ENCODE measurements at places on chromosomes 7 and 10.

DNA sequence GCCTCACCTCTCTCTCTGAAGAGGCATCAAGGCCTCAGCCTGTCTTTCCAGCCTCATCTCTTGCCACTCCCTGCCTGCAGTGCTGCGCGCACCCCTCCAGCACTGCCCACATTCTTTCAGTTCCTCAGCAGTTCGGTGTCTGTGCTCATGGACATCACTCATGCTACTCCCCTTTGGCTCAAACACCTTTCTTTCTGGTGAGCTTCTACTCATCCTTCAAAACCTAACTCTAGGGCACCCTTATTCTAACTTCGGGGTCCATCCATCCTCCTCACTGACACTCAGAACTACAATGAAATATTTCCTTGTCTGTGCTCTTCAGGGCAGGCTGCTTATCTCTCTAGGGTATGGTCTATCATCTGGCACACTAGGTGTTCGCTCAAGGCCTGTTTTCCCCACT, 169.9 kb upstream of the BMPER start:
- no peak for DNase-seq

DNA sequence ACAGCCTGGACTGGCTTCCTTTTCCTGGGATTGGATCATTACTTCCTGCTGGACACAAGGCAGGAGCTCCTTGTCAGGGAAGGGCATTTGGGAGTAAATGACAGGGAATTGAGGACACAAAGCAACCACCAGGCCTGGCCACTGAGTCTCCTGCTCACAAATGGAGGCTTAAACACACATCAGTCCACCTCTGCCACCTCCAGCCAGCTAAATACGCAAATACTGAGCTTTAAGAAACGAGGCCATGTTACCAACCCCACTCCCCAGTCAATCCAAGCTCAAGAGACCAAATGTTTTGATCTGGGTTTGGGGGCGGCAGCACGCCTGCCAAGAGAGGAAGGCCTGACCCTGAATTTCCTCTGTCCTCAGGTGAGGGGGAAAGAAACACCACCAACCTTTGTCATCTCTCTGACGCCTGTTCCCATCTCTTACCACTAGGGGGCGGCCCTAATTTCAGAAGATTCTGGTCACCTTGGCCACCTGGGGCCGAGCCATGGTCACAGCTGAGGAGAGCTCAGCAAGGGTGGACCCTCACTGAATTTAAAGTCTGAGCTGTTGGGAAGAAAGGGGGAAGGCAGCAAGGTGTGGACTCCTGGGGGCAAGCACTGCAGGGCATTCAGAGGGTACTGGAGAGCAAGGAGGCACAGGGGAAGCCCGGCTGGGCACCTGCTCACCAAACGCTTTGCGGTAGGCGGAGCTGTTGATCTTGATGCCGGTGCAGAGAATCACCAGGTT, 16.5 kb downstream of the AIFM2 start:
- peak; percentile 38 for DNase-seq

- DNase-seq: peak; percentile 13
These were observed 59.7 kb downstream of the IGF2BP3 start for GRCh38 chr7:23410446-23411183.

DNA sequence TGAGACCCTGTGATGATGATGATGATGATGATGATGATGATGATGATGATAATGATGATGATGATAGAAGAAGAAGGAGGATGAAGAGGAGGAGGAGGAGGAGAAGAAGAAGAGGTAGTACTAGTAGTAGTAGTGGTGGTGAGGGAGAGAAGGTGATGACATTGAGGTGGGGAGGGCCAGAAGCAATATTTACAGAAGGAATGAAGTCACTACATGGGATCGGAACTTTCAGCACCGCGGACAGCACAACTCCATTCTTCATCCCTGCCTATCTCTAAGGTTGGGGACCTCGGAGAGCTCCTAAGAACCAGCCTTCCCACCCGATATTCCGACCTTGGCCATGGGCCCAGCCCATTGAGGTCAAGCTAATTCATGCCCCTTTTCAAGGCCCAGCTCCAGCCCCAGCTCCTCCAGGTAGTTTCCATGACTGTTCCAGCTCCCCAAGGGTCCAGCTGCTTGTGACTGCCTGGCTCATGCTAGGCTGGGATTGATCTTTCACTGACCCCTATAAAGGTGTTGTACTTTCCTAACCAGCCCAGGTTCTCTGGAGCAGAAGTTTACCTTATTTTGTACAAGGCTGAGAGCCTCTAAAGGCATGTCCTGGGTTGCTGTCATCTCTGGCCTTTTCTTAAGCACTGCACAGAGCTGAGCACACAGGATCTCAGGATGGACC, 10.3 kb downstream of the CRHR2 start:
- peak; percentile 33 for DNase-seq

DNA sequence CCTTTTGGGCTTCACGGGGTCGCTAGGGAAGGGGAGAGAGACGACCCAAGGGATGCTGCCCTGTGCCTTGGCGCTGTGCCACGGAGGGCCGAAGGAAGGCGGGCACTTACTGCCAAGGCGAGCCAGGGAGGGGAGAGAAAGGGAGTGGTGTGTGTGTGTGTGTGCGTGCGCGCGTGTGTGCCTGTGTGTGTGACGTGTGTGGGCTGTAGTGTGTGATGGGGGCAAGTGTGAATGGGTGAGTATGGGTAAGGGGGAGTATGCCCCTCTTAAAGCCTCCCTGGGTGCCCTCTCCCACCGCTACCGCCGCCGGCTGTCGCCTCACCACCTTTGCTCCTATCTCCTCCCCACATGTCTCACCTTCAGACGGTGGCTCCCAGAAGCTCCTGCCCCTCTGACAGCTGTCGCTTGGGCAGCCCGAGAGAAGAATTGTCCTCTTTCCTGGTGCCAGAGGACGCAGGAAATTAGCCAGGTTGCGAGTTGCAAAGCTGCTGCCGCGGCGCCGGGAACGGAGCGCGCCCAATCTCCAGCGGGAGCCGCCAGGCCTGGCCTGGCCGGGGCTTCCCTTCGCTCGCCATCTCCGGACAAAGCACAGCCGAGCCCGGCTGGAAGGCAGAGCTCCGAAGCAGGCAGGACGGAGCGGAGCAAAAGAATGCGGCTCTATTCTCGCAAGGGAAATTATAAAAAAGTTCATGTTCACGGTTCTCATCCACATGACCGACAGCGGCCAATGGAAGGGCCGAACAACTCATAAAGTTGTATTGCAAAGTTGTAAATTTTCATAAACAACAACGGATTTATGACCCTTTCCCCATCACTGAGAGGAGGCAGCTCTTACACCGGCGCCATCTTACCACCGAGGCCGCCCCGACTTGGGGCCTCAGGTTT, at the start of gene HOXA3:
HOXA3 (minus strand) TSS at position 653 of the 885 bp plus-strand sequence. CDS start 41,943 bp downstream, outside the sequence.
- DNase-seq: no peak

DNA sequence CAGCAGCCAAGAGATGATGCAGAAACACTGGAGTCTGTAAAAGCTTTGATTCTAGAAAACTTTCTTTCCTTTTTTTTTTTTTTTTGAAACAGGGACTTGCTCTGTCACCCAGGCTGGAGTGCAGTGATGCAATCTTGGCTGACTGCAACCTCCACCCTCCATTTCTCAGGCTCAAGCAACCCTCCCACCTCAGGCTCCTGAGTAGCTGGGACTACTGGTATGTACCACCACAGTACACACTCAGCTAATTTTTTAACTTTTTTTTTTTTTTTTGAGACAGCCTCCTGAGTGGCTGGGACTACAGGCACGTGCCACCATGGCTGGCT, 17.0 kb upstream of the BAG3 start:
- DNase-seq: peak; percentile 60

- DNase-seq: no peak
These were observed 69.1 kb downstream of the C10orf120 start for GRCh38 chr10:122630526-122630925.

DNA sequence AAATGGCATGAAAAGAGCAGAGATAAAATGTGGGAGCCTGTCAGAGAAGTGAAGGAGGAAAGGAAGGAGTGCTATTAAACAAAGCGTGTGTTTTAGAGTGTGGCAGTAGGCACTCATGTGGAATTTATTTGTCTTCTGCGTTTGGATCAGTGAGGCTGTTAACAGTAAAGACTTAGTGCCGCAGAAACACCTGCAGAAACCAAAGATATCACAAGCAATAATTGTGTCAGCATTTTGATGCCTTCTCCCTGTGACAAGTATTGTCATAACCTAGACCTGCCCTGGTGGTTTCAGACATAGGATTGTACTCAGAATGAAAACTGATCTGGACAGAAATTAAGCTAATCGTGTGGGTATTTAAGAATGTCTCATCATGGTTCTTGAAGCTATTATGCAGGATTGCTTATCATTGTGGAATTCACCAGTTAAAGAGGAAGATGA, 191.0 kb downstream of the CAMK1D start:
- no peak for DNase-seq

DNA sequence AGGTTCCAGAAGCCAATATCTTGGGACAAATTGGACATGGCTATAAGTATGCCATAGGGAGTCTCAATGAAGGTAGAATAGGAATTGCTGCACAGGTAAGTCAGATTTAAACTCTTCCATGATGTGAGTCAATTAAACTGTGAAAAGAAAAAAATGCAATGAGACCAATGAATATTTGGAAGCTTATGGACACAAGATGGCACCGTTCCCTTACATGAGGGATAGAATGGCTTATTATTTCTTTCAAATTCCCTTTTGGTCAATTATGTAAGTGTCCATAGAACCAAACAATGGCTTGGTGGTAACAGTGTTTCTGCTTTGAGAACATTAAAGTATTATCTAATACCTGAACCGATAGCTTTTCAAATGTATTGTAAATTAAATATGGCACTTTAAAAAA, 35.6 kb downstream of the ACADSB start:
- DNase-seq: no peak

DNA sequence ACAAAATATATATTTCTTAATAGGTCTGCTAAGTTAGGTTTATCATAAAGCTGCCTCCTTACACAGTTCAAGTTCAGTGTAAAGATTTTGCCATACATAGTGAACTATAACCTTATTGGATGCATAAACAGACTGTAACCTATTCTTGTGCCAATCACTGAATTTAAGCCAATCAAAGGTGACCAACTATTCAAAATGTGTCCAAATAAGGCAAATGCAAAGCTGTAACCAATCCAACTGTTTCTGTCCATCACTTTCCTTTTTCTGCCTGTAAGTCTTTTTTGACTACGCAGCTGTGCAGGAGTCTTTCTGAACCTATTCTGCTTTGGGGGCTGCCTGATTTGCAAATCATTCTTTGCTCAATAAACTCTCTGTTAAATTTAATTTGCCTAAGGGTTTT, 11.6 kb upstream of the DNMBP start:
- no peak for DNase-seq

- DNase-seq: no peak
These were observed 13.9 kb downstream of the MICALL2 start for GRCh38 chr7:1445341-1445740.

DNA sequence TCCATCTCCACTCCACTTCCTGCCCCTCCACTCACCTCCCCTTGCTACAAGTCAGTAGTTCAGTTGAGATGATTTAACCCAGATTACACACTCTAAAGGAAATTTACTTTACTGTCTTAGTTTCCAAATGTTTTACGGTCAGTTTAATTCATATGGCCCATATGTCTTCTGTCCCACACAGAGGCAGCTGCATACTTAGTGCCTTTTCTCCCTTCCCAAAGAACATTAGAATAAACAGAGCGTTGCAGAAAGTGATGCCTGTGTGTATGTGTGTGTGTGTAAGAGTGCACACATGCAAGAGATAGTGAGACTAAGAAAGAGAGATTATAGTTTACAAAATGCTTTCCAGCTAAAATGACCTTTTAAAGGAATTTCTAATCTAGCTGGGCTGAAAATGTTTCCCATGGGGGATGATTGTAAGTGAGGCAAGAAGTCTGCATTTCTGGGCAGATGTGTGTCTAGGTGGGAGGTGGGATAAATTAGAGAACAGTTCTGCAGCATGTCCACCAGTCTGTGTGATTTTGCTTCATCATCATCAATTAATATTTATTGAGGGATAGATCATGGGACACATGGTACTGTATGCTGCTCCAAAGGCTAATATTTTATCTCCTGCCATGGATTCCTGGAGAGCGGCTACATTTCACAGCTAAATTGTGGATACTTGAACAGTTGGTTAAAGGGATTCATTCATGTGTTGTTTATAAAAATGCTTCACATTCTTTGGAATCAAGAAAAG, 81.5 kb downstream of the NXPH1 start:
- DNase-seq: no peak

DNA sequence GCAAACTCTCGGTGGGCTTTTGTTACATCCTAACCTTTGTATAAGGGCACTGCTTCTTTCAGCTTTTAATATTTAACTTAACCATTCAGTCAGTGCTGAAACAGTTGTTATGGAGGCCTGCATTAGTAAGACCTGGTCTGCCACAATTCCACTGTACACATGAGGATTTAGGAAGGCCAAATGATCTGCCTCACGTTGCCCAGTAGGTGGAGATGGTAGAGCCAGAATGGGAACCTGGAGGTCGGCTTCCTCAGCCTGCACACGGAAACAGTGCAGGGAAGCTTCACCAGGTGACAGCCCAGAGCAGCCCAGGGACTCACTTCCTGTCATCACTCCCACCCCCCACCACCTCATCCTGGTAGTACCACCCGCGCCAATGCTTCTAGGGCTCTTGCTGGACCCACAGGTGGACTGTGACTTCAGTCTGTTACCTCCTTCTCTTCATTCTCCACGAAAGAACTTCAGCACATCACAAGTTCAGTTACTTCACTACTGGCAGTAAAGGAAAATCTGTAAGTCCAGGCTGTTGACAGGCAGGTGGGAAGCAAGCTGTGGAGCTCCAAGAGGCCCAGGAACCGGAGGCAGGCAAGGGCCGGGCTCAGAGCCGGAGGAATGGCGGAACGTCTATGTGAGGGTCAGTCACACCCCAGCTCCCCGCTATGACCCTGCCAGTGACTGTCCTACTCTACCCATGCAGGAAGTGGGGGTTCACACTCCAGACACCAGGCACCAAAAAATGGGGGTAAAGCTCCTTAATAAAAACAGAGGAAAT, 480.3 kb upstream of the C7orf33 start:
- no peak for DNase-seq

GRCh38 chr7:149624006-149624405, 126.4 kb upstream of the ZNF746 start:
- DNase-seq: no peak

DNA sequence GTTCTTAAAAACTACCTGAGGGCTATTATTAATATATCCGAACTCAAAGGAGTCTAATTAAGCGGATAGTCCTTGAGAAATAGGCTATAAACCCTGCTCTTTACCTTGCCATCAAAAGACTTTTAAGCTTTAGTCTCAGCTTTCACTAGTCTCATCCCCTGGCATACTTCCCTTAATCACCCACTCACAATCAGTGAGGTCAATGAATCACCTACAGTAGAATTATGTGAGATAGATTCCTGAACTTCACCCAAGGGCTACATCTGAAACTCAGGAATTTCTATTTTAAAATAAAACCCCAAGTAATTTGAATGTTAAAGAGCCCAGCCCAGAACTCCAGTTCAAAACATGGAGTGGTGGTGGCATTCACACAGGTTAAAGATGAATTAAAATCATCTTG, 108.7 kb downstream of the ETV1 start:
- no peak for DNase-seq

DNA sequence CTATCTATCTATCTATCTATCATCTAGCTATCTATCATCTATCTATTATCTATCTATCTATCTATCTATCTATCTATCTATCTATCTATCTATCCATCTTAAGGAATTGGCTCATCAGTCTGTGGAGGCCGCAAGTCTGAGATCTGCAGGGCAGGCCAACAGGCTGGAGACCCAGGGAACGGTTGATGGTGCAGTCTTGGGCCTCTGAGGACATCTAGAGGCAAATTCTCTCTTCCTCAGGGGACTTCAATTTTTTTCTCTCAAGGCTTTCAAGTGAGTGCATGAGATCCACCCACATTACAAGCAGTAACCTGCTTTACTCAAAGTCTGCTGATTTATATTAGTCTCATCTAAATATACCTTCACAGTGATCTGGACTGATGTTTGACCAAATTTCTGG, 197.0 kb downstream of the GLRX3 start:
- no peak for DNase-seq

GRCh38 chr10:130997267-130998045, 314.1 kb downstream of the TCERG1L start:
- no peak for DNase-seq

- DNase-seq: no peak
These were observed 64.6 kb downstream of the UNCX start for GRCh38 chr7:1297017-1297960.

Measured in HL-60 (cell line).